ENCODE measurements at places on chromosomes 1 and 21.

DNA sequence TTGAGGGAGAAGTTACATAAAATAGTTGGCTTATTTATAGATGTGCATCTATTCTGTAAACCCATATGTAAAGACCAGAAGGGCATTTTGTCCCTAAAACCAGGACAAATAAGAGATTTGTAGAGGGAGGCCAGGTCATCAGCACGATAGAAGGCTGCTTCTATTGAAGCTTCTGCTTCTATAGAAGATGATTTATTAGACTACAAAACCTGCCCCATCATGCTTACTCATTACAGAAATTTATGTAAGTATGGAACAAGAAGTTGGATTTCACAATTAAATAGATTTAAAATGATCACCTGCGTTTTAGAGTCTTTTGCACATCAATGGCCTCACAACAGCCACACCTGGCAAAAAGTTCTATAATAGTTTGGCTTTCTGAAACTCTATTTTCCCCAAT is 183.5 kb downstream of the DUSP10 start:
- DNase-seq: no peak

GRCh38 chr1:81695741-81696140 is 105.0 kb upstream of the ADGRL2 start:
- DNase-seq: no peak

GRCh38 chr1:225700164-225700821 is 47.4 kb upstream of the ENAH start:
- no peak for DNase-seq

GRCh38 chr1:150621497-150622302 is 7.7 kb downstream of the ENSA start:
- peak; percentile 80 for DNase-seq

DNA sequence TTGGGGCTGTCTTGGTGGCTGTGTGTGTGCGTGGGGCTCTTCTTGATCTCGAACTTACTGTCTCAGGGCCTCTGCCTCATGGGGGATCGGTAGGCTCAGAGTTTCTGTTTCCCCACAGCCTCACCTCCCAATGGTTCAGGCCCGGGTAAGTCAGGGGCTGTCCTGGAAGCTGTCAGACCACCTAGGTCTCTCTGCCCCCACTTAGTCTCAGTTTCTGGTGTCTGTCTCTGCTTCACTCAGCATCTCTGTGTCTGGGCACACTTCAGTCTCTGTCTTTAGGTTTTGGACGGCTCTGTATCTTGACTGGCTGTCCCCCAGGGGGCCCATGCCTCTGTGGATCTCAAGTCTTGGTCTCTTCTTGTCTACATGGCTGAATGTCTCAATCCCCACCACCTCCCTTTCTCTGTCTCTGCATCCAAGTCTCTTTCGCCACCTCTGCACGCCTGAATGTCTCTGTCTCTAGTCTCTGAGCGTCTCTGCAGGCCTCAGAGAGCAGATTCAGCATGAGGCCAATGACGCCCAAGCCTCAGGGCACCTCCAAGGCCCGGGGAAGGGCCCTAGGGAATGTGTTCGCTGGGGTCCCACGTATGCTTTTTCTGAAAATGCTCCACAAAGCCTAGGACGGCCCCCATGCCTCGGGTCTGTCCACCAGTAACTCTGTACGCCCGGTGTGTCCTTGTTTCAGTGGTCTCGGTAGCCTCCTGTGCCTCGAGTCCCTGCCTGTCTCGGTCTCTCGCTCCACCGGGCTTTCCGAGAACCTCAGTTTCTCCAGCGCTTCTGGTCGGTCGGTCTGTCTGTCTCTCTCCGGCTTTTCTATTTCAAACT is 818 bp downstream of the FHL3 start:
- peak; percentile 38 for DNase-seq

GRCh38 chr1:87956750-87957149 is 628.1 kb downstream of the LMO4 start:
- no peak for DNase-seq

- DNase-seq: no peak
These were observed 589.1 kb upstream of the ADAMTS5 start for GRCh38 chr21:27555996-27556395.

DNA sequence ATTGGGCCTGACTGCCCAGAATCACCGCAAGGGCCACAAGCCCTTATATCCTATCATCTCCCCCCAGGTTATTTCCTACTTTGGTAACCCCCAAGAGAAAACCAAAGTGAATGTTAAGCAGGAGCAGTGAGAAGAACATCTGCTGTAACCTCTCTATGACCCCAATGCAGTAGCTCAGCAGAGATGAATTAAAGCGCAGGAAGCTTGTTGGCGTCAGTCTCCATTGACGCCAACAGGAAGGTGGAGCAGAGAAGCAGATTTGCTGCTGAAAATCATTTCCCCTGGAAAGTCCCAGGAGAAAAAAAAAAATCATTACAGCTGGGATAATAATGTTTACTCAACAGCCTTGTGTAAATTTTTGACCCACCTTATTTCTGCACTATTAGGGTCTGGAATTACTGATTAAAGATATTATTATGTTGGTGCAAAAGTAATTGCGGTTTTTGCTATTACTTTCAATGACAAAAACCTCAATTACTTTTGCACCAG is 33.2 kb upstream of the FAM163A start:
- DNase-seq: peak; percentile 69

GRCh38 chr1:156524481-156524869 is 23.9 kb upstream of the MEF2D start:
- peak; percentile 58 for DNase-seq

DNA sequence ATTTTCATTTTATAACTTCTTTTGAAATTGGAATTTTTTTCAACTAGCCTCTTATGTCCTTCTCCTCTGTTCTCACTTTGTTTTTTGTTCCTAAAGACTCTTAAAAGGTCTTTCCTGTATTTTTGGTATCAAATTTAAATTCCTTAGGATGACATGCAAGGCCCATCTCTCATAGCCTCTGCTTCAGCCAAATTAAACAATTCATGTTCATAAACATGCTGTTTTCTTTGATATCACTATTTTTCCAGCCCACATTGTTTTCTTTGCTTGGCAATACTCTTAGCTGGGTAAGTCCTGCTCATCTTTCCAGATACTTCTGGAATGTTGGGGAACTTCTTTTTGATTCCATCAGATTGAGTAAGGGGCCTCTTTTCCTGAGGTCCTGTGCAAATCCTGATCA is 55.8 kb upstream of the GPR88 start:
- no peak for DNase-seq

DNA sequence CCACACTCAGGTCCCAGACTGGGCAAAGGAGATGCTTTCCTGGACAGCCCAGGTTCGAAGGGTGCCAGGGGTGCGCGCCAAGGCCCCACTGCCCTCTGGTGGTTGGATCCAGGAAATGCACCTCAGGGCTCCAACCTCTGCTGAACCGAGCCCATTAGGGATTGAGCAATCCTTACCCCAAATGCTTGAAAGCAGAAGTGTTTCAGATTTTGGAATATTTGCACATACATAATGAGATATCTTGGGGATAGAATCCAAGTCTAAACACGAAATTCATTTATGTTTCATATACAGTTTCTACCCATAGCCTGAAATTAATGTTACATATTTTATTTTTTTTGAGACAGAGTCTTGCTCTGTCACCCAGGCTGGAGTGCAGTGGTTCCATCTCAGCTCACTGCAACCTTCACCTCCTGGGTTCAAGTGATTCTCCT is 57.4 kb downstream of the SLC9A1 start:
- peak; percentile 92 for DNase-seq

- peak; percentile 0 for DNase-seq
These were observed 957.0 kb downstream of the AMY1C start for GRCh38 chr1:104706631-104707147.

All from suppressor macrophage treated with lipopolysaccharide for 1 hour (primary cell).